ENCODE measurements at places on chromosomes 2 and 18.

GRCh38 chr2:98902209-98903063 is 33.6 kb downstream of the CRACDL start:
- DNase-seq = no peak

- DNase-seq = no peak
Observed at GRCh38 chr2:18701546-18701945, 112.2 kb upstream of the NT5C1B start.

DNA sequence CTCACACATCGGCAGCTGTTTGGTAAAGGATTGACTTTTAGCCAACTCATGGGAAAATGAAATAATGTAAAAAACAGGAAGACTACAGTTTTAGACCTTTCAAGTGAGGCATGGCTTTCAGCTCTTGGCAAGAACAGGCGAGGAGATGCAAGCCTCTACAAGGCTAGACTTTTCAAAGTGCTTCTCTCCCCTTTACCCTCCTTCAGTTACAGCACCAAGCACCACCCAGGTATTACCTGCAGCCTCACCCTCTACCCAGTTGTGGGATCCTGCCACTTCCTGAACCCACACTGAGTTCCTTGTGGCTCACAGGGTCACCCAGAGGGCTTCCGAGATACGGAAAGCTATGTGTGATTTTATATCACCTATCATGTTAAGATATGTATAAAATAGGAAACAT is 14.7 kb downstream of the UGT1A10 start:
- no peak for DNase-seq

DNA sequence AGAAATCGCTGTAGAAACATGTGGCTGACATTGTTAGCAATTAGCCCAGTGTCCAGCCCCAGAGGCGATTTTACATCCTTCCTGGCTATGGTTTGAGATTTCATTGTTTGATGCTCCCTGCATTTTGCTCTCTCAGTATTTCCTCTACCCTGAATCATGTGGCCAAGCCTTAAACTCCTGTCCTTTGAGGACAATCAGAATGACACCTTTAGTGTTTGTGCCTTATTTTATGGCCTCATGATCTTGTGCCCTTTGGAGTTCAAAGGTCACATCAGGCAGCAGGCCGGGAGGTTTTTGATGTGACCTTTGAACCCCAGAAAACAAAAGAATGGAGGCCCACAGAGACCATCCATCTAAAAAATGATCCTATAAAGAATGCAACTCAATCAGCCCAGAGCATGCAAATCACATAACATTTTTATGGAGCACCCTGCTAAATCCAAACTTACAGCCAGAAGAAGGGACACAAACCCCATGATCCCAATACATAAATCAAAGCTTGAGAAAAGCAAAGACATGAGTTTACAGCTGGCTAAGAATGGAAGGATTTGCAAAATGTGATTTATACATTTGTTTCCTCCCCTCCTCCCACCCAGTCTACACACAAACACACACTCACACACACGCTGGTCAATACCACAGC is 52.5 kb downstream of the FECH start:
- no peak for DNase-seq

DNA sequence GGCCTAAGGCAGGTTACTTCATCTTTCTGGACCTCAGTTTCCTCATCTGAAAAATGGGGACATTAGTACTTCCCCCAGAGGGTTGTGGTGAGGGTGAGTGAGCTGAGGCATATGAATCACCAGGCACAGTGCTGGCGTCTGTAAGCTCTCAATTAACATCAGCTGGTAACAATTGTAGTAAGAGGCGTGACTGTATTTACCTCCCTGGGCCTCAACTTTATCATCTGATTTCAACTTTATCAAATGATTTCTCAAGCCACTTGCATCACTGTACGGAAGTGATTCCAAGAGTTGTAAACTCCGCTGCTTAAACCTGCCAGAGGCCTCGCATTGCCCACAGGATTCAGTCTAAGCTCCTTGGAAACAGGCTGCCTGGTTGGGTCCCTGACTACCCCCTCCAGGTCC is 53.6 kb upstream of the PKDCC start:
- DNase-seq = no peak
